ENCODE measurements at places on chromosomes 1 and 21.

- DNase-seq = no peak
Observed at GRCh38 chr1:110118636-110119396, 6.6 kb downstream of the UBL4B start.

DNA sequence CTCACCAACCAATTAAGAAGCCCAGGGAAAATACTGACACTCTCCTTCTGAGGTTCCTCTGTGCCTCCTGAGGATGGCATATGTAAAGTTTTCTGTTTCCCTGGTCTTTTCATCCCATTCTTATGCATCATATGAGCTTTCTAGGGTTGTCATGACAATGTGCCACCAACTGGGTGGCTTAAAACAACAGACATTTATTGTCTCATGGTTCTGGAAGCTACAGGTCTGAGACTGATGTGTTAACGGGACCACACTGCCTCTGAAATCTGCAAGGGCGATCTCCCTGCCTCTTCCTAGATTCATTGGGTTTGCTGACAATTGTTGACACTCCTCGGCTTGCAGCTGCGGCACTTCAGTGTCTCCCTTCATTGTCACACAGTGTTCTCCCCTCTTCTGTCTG lies 308.4 kb downstream of the RGS7 start:
- no peak for DNase-seq

DNA sequence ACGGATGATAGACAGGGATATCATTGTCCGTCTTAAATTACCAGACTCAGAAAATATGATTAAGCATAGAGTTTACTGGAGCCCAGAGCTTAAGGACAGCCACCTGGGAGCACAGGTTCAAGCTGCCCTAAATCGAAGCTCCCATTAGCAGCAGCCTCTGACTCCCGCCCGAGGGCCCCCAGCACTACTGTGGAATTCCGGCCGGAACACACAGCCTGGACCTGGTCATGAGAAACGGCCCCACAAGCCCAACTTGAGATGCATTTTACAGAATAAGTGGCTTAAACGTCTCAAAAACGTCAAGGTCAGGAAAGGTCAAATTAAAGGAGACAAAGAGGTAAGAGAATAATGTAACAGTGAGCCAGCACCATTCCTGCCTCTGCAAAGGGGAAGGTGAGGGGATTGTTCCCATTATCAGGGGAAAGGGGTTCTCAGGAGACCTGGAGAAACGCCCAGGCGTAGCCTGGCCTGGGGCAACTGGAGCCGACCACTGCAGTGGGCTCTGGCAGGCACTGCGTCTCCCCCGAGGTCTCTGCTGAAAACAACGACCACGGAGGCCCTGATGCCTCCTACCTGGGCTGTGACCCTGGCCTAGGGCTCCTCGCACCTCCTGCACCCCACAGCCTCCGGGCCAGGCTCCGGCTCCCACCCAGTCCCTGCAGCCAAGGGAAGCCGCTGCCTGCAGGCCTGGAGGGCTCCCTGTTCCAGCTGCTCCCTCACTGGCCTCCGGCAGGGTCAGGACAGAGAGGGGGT lies 11.5 kb upstream of the COL6A1 start:
- DNase-seq = no peak

DNA sequence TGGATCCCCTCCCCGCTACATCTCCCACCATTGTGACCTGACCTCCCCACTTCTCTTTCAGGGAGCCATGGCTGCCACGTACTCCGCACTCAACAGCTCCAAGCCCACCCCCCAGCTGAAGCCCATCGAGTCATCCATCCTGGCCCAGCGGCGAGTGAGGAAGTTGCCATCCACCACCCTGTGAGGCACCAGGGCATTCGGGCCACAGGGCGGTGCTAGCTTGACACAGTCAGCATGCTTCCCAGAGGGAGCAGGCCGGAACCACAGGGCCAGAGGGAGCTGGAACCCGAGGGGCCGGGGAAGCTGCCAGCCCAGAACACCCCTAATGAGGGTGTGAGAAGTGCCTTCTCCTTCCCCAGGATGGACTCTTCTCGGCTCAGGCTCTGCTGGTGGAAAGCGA lies 44.5 kb downstream of the RPS6KA1 start:
- DNase-seq = no peak

- DNase-seq = no peak
Observed at GRCh38 chr1:32470431-32470830, 5.6 kb downstream of the ZBTB8B start.

GRCh38 chr1:11299225-11299574 lies 26.2 kb downstream of the UBIAD1 start:
- no peak for DNase-seq

- no peak for DNase-seq
Observed at GRCh38 chr1:203593723-203594122, 32.9 kb upstream of the ATP2B4 start.

GRCh38 chr1:229671310-229671709 lies 45.3 kb downstream of the URB2 start:
- DNase-seq = no peak

DNA sequence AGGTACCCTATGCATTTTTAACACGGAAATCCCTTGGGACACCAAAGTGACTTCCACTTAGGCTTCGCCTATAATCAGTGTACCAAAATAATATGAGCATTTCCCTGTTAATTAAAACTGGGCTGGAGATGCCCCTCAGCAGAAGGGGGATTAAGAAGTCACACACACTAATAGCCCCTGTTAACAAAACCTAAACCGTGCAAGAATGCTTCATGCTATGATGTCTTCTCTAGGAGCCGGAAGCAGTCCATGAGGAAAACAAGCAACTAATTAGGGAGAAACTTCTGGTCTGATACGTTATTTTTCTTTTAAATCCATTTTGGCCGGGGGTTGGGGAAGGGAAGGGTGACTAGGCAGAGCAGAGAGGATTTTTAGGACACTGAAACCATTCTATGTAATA lies 123.4 kb downstream of the ESRRG start:
- no peak for DNase-seq

DNA sequence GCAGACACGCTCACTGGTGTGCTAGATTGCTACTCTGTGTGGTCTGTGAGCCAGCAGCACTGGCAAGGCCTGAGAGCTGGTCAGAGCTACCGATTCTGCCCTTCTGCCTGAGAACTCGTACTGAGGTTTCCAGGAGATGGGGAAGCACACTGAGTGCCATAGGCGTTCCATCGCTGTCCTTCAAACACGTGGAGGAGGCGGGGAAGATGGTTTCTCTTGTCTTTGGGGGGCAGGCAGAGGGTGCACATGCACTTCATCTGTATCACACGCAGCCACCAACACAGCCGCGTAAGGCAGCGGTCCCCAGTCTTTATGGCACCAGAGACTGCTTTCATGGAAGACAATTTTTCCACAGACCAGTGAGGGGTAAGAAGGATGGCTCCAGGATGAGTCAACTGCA lies 23.8 kb upstream of the MX1 start:
- no peak for DNase-seq

DNA sequence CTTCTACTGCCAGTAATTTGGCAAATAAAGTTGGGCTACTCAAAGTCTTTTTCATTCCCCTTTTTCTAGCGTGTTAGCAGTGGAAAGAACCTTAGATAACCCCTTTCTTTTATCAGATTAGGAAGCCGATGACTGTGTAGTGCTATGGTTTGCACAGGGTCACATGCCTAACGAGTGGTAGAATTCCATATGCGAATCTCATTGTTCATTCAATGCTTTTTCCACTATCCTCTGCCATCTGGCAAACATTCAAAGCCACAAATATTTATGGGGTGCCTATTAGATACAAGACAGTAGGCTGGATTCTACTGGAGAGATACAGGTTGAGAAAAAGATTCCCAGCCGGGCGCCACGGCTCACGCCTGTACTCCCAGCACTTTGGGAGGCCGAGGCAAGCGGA lies 14.9 kb upstream of the IER5 start:
- no peak for DNase-seq

DNA sequence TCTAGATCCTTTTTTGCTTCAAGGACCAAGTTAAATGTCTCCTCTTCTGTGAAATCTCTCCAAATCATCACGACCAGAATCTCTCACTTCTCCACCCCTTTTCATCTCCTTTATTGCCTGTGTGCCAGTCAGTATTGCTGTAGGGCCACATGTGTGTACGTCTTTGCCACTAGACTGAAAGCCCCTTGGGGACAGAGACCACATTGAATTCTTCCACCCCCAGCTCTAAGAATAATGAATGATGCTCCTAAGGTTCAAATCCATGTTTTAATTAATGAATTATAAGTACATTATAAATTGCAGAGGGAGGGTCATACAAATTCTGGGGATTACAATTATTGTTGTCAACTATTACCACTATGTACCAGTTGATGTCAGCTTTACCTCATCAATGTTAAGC lies 343.8 kb downstream of the USP25 start:
- DNase-seq = no peak

DNA sequence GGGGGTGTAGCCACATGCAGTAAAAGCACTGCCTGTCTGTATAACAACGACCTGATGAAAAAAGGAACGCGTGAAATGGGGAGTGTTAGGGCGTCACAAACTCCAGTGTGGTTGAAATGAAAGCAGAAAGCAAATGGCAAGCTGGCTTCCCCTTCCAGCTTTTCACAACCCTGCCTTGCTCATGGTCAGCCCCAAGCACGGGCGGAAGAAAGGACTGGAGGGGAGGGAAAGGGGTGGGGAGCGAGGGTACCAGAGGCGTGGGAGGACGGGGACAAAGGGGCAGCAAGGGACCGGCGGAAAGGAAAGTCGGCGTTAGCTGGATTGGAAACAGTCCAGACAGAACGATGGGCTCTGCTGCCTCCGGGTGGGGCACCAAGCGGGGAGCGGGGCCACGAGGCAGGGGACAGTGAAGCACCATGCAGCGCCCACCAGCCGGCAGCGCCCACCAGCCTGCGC lies 9.6 kb downstream of the VPS26C start:
- no peak for DNase-seq

DNA sequence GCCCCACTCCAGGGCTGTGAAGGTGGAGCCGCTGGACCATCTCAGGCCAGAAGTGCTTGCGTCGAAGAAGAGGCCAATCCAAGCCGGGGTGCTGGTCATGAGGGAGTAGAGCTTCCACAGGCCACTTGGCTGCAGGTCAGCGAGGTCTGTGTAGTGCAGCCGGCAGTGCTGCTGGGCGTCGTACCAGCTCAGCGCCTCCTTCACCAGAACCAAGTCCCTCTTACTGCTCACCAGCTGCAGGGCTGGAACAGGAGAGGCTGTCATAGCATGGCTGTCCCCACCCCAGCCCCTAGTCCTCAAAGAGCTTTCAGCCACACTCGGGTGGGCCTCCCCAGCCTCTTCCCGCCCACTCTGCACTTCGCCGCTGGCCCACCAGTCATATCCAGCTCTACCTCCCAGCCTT lies 2.2 kb downstream of the CLEC20A start:
- DNase-seq = no peak
